GM19239 (cell line): ENCODE measurements at places on chromosomes 2 and 18.
A peak's percentile ranks its signal among the peaks of the same experiment; 100 is the strongest.

GRCh38 chr18:61679836-61680235 lies 213.0 kb downstream of the RNF152 start:
- DNase-seq = no peak

DNA sequence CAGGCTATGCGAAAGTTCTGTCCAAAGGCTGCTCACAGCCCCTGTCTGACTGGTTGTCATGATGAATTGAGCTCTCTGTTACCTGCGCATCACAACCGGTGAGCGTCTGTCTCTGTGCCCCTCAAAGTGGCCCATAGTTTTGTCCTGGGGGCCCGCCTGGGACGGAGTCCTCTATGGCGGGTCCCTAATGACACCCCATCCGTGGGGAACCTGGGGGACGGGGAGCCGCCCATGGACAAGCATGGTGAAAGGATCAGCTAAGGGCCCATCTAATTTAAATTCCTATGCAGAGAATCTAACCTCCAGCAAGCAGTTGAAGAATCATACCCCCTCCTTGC lies 473 bp downstream of the ELMOD3 start:
- peak; percentile 10 for DNase-seq

- no peak for DNase-seq
Observed at GRCh38 chr2:8413589-8414135, 268.2 kb upstream of the ID2 start.

- DNase-seq = peak; percentile 40
Observed at GRCh38 chr18:58896268-58896667, 31.6 kb downstream of the ZNF532 start.

GRCh38 chr2:239457586-239458445 lies 57.0 kb upstream of the HDAC4 start:
- DNase-seq = no peak

DNA sequence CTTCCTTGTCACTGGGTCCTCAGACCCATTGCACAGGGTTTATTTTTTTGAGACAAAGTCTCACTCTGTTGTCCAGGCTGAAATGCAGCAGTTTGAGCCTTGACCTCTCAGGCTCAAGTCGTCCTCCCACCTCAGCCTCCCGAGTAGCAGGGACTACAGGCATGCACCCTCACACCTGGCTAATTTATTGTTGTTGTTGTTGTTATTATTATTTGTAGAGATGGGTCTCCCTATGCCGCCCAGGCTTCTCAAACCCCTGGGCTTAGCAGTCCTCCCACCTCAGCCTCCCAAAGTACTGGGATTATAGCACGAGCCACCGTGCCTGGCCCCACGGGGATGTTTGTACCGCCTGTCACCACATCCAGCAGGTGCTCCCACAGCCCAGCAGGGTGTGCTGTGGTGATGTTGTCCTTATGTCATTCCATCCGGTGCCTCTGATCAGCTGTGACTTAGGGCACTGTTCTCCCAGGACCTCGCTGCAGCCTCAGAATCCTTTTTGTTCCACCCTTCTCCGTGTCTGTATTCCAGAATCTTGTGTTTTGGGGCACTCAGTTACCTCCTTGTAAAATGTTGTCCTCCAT lies 182.3 kb downstream of the INO80D start:
- peak; percentile 12 for DNase-seq

GRCh38 chr2:219871351-219871750 lies 243.9 kb downstream of the SLC4A3 start:
- no peak for DNase-seq
